Naive thymus-derived CD8-positive, alpha-beta T cell (primary cell): ENCODE measurements at places on chromosomes 13 and 19. TPM values are rescaled to one million over a fixed set of nuclear protein-coding genes. Genes with fewer than 3 reads are reported as not detected.

RETN gene
- not detected for total RNA-seq

GTF3A gene
- total RNA-seq: 244 TPM

ZNF561 gene
- total RNA-seq: 78.4 TPM

ZAR1L gene
- total RNA-seq: 0.34 TPM

C1QTNF9B gene
- total RNA-seq: not detected

ZNF491 gene
- total RNA-seq: 5.0 TPM

CPB2 gene
- not detected for total RNA-seq

SYNE4 gene
- total RNA-seq: 4.7 TPM

DYRK1B gene
- total RNA-seq: 19.7 TPM

DZIP1 gene
- total RNA-seq: not detected

NTN5 gene
- total RNA-seq: 2.9 TPM

RDH8 gene
- total RNA-seq: not detected

ZNF585A gene
- total RNA-seq: 17.1 TPM

SIGLECL1 gene
- total RNA-seq: not detected

SLITRK6 gene
- not detected for total RNA-seq

C19orf18 gene
- 2.9 TPM for total RNA-seq

NLRP4 gene
- total RNA-seq: not detected

MAN2B1 gene
- total RNA-seq: 87.5 TPM

PLPPR3 gene
- not detected for total RNA-seq

ZNF835 gene
- total RNA-seq: 6.9 TPM

GRIN3B gene
- not detected for total RNA-seq

THSD1 gene
- 0.60 TPM for total RNA-seq
